Choroid plexus epithelial cell (primary cell): ENCODE measurements at places on chromosomes 2 and 18.

- DNase-seq: no peak
Observed at GRCh38 chr18:45932708-45933107, 34.4 kb downstream of the EPG5 start.

DNA sequence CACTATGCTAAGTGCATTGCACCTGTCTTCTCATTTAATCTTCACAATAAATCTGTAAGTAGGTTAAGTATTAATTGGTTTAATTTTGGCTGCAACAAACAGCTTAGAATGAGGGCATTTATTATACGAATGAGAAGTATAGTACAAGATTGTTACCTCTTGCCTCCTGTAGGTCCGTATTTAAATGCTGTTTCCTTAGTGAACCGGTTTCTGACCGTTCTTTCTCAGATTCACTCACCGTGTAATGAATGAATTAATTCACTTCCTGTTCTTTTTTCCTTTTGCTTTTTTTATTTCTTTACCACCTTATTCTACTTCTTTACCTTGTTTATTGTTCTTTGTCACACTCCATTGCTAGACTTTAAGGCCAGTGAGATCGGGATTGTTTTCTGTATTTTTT lies 153.8 kb upstream of the RASGRP3 start:
- DNase-seq: no peak

- DNase-seq: no peak
Observed at GRCh38 chr2:57876313-57876712, 170.3 kb upstream of the VRK2 start.

- peak; percentile 1 for DNase-seq
Observed at GRCh38 chr2:2719015-2719414, 387.9 kb upstream of the MYT1L start.

DNA sequence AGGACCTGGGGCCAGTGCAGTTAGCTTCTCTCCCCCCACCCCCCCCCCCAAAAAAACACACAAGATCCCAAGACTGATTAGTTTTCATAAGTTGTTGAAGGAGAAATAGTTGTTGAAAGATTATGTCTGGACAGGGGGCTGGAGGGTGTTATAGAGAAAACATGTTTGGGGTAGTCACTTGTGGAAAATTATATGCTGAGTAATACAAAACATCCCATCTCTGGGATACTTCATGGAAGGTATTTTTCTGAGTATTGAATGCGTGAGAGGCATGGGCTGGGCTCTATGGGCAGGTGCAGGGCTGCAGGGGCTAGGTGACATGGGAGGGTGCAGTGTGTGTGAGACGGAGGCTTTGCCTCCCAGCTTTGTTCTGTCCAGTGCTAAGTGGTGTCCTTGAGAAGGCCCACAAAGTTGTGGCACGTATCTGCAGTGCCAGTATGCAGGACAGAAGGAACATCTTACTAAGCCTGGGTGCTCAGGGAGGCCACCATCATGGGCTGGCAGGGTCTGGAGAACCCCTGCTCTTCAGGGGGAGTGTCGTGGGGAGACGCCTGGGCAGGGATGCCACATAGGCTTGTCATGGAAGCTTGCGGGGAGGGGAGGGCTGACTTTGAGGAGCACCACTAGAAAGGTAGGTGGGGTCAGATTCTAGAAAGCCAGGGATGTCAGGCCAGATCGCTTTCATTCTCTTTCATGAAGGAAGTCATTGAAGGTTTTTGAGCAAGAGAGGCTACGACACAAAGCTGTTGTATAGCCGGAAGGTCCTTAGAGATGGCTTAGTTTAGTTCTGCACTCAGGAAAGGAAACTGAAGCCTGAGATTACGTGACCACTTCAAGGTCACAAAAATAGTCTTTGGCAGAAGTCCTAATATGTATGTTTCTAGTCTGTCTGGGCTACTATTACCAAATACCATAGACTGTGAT lies 232.0 kb downstream of the LDLRAD4 start:
- no peak for DNase-seq

DNA sequence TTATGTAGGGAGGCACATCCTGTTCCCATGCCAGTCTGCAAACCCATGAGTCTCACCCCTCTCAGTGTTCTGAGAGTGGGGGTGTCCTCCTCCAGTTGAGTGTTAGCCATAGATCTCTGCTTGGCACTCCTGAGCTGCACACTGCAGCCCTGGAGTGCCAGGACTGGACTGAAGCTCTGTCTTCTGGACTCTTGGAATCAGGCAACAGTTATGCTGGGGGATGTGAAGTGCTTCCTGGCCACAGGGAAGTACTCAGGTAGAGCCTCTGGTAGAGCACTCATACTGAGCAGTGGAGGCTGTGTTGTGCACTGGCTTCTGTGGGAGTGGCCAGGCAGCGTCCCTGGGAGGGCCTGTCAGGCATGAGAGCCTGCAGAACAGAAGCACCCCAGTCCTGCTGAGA lies 43.0 kb downstream of the SERPINB7 start:
- DNase-seq: no peak

- DNase-seq: no peak
Observed at GRCh38 chr2:121085801-121086200, 199.2 kb downstream of the TFCP2L1 start.

GRCh38 chr2:75640621-75641121 lies 5.9 kb upstream of the MRPL19 start:
- DNase-seq: peak; percentile 87

- DNase-seq: peak; percentile 97
Observed at GRCh38 chr2:43737097-43737854, 36.6 kb upstream of the DYNC2LI1 start.

DNA sequence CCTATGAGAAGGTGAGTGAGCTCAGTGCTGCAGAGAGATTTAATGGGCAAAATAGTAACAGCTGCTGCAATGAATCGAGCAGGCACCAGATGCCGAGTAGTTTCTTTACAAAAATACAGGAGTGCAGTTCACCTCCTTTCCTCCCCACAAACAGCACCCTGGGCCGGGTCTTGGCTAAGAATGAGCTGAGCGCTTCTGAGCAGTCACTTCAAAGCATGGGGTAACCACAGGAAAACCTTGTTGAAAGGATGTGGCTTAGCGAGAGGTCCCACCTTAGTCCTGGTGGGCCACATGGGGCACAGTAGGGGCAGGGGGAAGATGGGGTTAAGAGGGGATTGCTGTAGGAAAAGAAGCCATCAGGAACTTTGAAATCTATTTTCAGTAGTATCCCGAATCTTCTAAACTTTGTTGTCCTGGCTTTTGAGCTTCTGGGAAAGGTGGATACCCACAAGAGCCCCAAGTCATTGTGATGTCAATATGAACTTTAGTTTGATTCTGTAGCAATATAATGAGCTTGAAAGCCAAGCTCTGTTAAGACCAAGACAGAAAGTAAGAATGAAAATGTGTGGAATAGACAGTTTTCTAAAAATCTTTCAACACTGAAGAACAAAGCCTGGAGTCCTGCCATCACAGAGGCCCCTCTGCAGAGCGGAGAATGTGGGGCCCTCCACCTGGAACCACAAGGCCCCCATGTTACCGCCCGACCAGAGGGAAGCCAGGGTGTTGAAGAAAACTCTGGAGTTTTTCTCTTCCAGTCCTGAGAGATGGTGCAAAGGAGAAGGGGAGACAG lies 101.0 kb upstream of the ZNF236 start:
- DNase-seq: no peak

- no peak for DNase-seq
Observed at GRCh38 chr18:48318436-48318835, 90.7 kb downstream of the ZBTB7C start.

DNA sequence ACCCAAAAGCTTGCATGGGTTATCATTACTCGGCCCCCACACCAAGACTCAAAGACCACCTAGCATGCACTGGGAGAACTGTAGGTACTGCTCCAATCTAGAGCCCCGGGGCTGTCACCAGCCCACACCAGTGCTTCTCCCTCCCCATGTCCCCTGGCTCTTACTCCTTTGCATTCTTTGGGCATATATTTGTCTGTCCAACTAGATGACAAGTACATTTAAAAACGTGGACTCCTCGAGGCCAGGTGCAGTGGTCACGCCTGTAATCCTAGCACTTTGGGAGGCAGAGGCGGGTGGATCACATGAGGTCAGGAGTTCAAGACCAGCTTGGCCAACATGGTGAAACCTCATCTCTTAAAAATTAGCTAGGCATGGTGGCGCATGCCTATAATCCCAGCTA lies 7.8 kb downstream of the AFG3L2 start:
- no peak for DNase-seq

GRCh38 chr2:239324456-239324855 lies 76.4 kb downstream of the HDAC4 start:
- DNase-seq: no peak

GRCh38 chr2:115946891-115947290 lies 1504.5 kb downstream of the DPP10 start:
- DNase-seq: no peak

DNA sequence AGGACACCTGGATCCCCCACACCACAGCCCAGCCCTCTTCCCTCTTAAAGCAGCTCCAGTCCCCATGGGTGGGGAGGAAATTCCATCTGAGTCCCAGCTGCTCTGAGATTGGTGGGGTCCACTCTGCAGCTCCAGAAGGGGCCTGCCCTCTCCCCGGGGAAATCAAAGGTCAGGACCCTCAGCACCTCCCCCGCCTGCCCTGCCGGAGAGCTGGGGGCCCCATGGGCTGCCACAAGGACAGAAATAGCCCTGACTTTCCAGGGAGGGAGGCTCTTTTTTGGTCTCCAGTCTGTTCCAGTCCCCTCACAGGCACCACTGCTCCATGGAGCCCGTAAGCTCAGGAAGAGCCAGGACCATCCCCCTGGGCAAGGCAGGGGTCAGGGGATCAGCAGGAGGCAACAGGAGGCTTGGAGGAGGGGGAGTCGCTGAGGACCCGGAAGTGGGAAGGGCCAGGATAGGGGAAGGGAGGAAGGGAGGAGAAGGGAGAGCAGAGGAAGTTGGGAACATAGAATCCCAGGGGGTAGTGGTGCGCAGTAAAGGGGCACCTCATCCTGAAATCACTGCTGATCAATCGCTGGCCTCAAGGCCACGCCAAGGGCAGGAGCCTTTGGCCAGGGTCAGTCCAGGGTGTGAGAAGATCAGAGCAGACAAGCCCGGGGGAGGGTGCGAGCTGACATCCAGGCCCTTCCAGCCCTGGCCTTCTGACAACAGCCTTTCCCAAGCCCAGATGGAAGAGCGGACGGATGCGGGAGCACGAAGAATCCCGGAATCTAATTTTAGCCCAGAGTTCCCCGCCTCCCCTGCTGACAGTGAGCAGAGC lies 7.6 kb downstream of the ADRA2B start:
- DNase-seq: peak; percentile 11

GRCh38 chr2:95041060-95041823 lies 15.7 kb downstream of the MAL start:
- no peak for DNase-seq

DNA sequence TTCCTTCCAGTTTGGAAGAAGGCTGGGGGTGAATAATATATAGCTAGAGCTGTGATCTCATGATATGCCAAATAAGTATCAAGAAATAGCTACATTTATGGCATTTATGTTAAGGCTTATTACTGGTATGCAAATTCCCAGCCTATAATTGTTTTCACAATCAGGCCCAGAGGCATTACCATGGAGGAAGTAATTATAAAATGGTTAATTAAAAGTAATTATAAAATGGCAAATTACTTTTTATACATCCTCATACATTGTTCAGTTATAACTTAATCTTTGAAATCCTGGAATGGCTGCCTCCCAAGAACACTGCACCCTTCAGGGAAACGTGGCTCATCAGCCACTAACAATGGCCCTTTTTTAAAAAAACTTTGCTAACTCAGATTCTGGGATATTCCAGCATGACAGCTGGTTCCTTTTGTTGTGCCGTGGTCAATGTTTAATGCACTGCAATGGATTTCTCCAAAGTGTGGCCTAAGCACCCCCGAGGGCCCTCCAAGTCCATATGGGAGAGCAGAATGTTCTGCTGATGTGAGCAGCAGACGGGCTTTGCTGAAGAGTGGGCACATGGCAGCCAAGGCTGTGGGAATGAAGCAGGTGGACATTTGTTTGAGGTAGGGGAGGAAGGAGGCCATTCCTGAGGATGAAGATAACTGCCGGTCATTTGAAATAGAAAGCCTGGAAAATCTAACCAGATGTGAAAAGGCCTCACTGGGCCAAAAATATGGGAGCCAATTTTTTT lies 483.5 kb upstream of the GCFC2 start:
- DNase-seq: no peak

GRCh38 chr18:57434536-57435494 lies at the start of gene ONECUT2:
Gene ONECUT2 (plus strand): TSS chr18:57435374. CDS start chr18:57435717, 343 bp downstream.
- DNase-seq: peak; percentile 89

GRCh38 chr18:58215011-58215410 lies 171.0 kb downstream of the NEDD4L start:
- DNase-seq: no peak

- peak; percentile 16 for DNase-seq
Observed at GRCh38 chr2:171482308-171482707, 40.0 kb upstream of the CYBRD1 start.
